ENCODE measurements at places on chromosomes 5 and 9.

GRCh38 chr5:148063861-148064260, at the start of gene SPINK5:
Gene SPINK5 (plus strand): TSS chr5:148063980. CDS start chr5:148064045, 65 bp downstream.
- no peak for DNase-seq

GRCh38 chr9:33117796-33118195, 41.3 kb upstream of the SMU1 start:
- no peak for DNase-seq

GRCh38 chr5:153135411-153135810, 355.1 kb upstream of the GRIA1 start:
- DNase-seq: peak; percentile 58

DNA sequence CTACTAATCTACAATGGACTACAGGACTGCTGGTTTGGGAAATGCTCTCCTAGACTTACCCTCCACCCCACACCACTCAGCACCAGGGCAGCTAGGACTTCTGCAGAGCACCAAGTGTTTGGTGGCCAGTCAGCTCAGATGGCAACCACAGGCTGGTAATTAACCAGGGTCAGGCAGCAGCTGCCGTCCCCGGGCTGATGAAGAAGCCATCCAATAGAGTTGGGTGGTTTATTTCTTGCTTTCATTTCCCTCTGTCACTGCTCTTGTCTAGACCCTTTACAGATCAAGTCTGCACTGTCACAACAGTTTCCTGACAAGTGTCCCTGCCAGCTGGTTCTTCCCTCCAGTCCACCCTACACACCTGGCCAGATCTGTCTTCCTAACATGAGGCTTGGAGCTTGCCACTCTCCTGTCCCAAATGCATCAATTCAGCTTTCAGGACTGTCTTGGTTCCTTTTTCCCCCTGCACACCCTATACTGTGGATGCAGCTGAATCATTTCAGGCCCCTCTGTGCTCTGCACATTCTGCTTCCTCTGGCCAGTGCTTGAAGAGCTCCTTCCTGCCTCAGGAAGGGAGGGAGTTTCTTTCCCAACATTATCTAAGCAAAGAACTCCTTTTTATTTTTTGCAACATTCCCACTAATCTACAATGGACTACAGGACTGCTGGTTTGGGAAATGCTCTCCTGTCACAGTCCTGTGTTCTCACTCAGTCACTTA, 30.2 kb upstream of the HSPA9 start:
- DNase-seq: no peak

- peak; percentile 71 for DNase-seq
Observed at GRCh38 chr5:66306105-66306843, 162.2 kb downstream of the SREK1 start.

GRCh38 chr9:34154057-34154456, 24.8 kb upstream of the UBAP1 start:
- DNase-seq: no peak

GRCh38 chr5:2330325-2331130, 420.9 kb downstream of the IRX2 start:
- DNase-seq: no peak

DNA sequence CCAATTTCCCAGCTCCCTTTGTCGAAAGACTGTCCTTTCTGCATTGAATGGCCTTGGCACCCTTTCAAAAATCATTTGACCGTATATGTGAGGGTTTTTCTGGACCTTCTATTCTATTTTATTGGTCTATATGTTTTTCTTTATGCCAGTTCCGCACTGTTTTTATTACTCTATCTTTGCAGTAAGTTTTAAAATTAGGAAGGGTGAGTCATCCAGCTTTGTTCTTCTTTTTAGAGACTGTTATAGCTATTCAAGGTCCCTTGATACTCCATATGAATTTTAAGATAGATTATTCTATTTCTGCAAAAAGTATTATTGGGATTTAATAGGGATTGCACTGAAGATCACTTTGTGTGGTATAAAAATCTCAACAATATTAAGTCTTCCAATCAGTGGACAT, 44.2 kb upstream of the STARD4 start:
- no peak for DNase-seq

DNA sequence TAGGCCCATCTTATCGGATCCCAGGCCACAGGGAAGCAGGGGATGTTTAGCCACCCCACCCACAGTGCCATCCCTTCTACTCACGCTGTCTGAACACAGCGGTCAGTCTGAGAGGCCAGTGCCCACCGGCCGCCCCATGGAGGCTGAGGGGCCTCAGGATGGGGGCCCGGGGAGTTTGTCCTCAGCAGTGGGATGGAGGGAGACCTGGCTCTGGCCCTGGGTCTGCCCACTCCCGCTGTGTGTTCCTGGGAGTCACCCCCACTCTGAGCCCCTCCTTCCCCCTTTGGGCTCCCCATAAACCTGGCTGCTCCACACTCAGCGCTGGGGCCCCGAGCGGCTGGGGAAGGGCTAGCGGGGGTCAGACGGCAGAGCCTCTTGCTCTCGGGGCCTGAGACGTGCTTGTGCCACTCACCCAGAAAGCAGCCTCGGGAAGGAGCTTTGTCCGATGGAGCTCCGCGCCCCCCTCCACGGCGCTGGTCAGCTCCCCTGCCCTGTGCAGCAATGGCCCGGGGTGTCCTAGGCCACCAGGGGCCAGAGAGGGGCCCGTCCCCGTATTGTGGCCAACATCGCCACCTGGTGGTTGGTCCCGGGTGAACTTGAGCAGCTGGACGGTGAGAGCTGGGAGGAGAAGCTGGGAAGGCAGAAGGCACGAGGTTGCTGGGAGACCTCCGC, 10.9 kb upstream of the LAMC3 start:
- DNase-seq: peak; percentile 74

DNA sequence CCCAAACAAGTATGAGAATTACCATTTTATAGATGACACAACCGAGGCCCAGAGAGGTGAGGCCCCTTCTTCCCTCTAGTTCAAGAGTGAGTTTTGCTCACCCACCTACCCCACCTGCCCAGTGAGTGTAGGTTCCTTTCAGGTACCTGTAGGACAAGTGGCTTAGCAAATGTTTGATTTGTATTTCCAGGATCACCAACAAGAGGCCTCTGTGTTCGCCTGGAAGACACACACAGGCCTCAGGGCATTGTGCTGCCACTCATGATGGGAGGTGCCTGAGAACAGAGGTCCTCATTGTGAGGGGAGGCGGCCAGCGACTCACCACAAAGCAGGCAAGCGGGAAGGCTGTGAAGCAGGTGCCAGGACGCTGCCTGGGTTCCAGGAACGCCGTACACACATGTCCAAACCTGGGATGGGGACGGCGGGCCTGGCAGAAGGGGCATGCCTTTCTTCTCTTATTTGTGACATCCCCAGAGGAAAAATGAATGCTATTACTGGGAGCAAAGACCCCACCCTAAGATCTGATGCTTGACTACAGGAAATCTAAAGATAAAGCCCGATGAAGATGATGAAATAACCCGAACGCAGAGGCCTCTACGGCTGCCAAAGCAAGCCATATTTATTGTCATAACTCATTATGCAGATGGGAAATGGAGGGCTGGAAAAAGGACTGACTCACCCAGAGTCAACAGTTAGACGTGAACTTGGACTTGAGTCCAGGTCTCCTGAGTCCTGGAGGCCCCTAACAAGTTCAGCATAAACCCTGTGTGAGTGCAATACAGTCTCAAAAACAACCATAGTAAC, 60.2 kb upstream of the SLC25A51 start:
- DNase-seq: peak; percentile 81

GRCh38 chr5:163248871-163249270, 188.5 kb upstream of the CCNG1 start:
- DNase-seq: peak; percentile 4

- DNase-seq: no peak
Observed at GRCh38 chr5:131999041-131999440, 12.4 kb downstream of the ACSL6 start.

GRCh38 chr5:40025586-40025985, 600.8 kb upstream of the DAB2 start:
- no peak for DNase-seq

DNA sequence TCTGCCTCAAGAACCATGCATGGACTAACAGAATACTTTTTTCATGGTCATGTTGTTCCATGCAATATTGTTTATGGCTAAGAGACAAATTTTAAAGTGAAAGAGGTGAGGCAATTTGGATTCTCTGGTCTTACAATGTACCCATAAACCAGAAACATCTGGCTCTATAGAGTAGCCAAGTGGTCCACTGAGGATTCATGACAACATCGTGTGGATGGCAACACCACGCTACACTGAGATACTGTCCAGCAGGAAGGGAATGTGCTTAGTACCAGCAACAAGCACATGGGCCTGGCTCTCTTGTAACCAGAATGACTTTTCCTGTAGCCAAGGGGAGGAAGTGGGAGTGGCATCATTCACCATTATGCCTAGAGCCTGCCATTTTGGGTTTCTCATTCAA, 218.2 kb downstream of the GADD45G start:
- DNase-seq: no peak

DNA sequence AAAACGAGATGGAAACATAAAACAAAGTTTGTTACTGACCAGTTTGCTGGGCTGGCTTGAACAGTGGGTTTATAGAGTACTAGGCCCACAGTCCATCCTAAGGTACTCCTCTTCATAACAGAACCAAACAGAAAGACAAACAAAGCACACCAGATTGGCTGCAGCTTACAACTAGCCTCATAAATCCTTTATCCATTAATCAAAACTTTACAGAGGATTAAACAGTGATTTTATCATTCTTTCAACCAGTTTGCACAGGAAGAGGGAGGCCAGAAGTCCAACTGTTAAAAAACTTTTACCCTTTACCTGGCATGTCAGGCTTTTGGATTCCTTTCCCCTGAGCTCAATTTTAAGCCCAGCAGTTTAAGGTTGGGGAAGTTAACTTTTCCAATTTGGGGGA, 1467.6 kb downstream of the MAT2B start:
- no peak for DNase-seq
